A549 treated with Hydrocortisone at 1 μM for 4 hours (cell line): ENCODE measurements at places on chromosomes 3 and 15. TPM values are rescaled to one million over a fixed set of nuclear protein-coding genes. Genes with fewer than 3 reads are reported as not detected.

The RTP4 gene
- not detected in 5 replicates for total RNA-seq

The THSD4 gene
- 21.6 to 31.5 TPM (median 27.2 TPM) in 5 replicates for total RNA-seq

The NECTIN3 gene
- total RNA-seq: 15.7 to 28.4 TPM (median 23.1 TPM) in 5 replicates

The SERPINI2 gene
- not detected in 5 replicates for total RNA-seq

The DAZL gene
- not detected in 5 replicates for total RNA-seq

The TADA3 gene
- total RNA-seq: 58.9 to 62.3 TPM (median 60.1 TPM) in 5 replicates

The EXD1 gene
- 0.06 to 0.22 TPM in 2 of 5 replicates, not detected in the others for total RNA-seq

The SOX14 gene
- total RNA-seq: not detected in 5 replicates

The MCF2L2 gene
- 0.13 to 0.22 TPM (median 0.18 TPM) in 5 replicates for total RNA-seq

The DISP2 gene
- total RNA-seq: 1.1 to 2.2 TPM (median 1.9 TPM) in 5 replicates

The MED12L gene
- total RNA-seq: 0.31 to 0.45 TPM (median 0.37 TPM) in 5 replicates
